ENCODE measurements at places on chromosomes 1 and 21. TPM values are rescaled to one million over a fixed set of nuclear protein-coding genes. Genes with fewer than 3 reads are reported as not detected.

CORT gene
- 0.23 TPM for total RNA-seq

OR2L13 gene
- total RNA-seq, result not detected

ADAMTSL4 gene
- total RNA-seq, result 7.1 TPM

LCE2C gene
- total RNA-seq, result not detected

L1TD1 gene
- total RNA-seq, result not detected

ABCG1 gene
- 2.9 TPM for total RNA-seq

SRSF4 gene
- total RNA-seq, result 45.1 TPM

Data from A549 treated with Hydrocortisone at 1 μM for 4 hours (cell line).